Activated CD8-positive, alpha-beta memory T cell treated with anti-CD3 and anti-CD28 coated beads for 1 hour (primary cell): ENCODE measurements at places on chromosomes 4 and X.

DNA sequence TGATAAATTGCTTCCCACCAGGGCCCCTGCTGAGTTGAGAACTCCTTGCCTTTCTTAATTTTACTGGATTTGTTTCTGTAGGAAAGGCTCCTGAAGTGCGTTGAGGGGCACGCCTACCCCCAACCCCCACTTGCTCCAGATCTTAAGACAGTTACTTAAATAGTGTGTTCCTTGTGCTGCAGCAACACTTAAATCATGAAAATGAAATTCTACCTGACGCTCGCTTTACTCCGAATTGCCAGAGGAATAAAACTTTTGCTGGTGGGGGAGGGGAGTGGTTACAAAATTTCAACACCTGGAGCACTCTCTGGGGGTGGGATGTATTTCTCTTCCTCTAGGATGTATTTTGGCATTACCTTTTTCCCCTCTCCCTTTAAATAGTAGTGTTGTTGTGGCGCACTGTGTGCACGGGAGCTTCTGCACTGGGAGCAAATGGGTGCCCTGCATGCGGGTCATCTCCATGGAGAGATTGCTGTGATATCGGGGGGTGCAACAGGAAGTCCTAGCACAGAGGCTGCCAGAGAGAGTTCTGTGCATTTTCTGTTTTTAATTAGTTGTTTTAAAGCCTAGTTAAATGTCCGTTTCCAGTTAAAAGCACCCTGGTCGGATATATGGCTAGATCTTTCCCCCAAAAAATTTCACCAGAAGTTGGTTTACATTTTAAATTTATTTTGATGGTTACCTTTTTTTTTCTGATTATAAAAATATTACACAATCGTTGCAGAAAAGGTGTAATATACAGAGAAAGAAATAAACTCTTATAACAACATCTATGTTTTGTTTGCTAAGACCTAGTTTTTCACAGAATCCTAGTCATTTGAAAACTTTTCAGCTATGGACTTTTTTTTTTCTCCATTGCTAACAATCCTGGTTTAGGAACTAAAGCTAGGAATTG is 207.7 kb downstream of the SOWAHB start:
- DNase-seq: no peak

- no peak for DNase-seq
Observed at GRCh38 chr4:184450045-184450444, 24.3 kb downstream of the IRF2 start.

- DNase-seq: no peak
Observed at GRCh38 chr4:148926276-148927260, 484.4 kb upstream of the NR3C2 start.

DNA sequence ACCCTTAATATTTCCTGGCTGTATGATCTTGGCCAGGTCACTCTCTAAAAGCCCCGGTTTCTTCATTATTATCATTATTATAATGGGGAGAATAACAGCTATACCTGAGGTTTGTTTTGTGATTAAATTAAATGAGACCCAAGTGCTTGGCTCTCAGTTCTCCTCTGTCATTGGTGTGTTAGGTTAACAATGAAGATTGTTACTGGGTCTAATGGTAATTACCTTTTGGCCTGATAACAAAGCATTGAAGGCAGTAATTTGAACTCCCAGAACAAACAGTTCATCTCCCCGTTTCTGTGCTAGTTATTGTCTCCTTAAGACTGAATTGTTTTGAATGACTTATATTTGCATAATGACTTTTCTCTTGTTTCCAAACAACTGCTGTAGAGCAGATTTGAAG is 6.8 kb upstream of the ANAPC4 start:
- no peak for DNase-seq

DNA sequence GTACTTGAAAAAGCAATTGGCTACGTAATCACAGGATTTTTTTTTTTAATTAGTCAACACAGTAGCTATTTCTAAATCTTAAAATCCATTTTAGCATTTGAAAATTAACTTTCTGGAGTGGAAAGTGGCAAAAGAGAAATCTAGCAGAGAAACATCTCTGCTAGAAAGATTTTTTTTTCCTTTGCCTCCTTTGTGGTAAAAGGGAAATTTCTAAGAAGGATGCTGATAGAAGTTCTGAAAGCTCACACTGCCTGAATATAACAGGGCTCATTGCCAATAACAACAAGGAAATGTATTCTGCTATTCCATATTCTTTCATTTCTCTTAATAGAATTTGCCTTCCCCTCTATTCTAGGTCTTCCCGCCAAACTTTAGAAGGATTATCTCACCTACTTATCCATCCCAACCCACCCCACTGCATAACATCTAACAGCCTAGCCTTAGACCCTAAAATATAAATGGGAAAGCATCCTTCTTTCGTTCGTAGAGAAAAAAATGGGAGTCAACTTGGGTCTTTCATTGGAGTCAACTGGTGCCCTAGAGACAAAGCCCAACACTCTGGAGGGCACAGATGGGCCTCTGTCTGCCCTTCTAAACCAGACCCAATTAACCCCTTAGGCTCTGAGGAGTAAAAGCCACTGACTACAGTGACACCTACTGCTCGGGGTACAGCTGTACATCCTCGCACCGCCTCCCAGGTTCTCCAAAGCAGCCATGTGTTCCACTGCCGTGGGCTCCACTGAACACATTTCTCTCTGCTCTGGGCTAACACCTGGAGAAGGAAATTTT is 103.9 kb downstream of the MAML3 start:
- no peak for DNase-seq

- DNase-seq: no peak
Observed at GRCh38 chr4:130486841-130487240, 1390.9 kb downstream of the C4orf33 start.

- DNase-seq: no peak
Observed at GRCh38 chrX:65783746-65784145, 116.3 kb downstream of the MSN start.

- no peak for DNase-seq
Observed at GRCh38 chr4:3374011-3374645, 67.6 kb upstream of the HGFAC start.

- no peak for DNase-seq
Observed at GRCh38 chr4:119692001-119692400, 63.4 kb upstream of the PDE5A start.

GRCh38 chr4:47612116-47613023 is 127.3 kb downstream of the ATP10D start:
- DNase-seq: no peak

DNA sequence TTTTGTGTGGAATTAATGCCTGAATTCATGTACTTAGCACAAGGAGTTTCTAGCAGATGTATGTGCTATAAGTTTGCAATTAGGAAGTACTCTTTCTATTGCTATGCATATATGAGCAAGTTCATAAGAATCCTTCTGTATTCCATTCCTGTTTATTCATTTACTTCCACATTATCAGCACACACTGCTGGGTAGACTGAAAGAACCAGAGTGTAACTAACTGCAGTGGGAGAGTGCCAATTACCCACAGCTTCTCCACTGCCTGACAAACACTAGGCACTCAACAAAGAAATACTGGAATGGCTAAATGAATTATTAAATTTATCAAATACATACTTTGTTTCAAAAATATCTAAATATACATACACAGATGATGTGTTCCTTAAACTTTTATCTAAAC is 219.6 kb downstream of the CAMK2D start:
- DNase-seq: no peak

- DNase-seq: no peak
Observed at GRCh38 chr4:53307819-53308780, 57.8 kb downstream of the SCFD2 start.

DNA sequence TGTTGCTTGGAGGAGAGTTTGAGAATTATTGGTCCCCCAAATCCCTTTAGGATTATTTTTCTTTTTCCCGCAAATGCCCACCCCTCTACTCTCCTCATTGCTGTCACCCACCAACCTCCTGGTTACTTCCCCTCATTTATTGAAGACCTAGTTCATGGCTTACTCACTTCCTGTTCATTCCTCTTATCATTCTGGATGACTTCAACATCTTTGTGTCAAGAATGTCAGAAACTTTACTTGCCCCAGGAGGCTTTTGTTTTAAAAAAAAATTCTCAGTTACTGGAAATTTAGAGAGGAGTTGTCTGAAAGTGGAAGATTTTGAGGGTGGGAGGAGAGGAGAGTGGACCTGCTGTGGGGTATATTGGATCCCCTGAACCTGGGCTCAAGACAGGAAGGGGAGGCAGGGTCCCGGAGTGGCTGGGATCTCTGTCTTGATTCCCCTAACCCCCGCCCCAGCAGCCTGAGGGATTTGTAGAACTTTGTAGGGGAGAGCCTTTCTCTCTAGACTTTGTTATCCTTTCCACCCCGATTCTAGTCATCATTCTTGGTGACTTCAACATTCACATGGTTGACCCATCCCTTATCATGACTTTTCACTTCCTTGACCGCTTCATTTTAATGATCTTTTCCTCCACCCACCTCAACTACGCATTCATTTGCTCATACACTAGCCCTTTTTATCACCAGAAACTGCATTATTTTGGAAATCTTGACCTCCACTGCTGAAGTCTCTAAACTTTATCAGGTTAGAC is 69.9 kb upstream of the ESX1 start:
- DNase-seq: no peak

DNA sequence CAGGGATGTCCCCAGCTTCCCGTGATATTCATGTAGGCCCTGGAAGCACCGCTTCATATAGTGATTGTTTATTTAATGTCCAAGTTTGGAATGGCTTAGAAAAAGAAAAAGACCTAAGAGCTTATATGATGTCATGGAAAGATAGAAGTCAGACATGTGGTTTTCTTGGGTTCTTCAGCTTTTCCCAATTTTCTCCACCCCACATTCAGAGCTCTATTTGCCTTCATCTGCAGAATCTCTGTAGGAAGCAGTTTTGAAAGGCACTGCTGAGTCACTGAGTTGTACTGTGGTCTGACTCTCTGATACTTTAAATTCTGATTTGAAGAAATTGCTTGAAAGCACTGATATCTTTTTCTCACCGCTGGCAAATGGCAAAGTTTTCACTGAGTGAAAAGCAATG is 120.6 kb upstream of the EDNRA start:
- no peak for DNase-seq

GRCh38 chrX:95350774-95351488 is 1333.7 kb upstream of the DIAPH2 start:
- DNase-seq: no peak

- DNase-seq: no peak
Observed at GRCh38 chr4:153348006-153348405, 3.5 kb downstream of the MND1 start.

DNA sequence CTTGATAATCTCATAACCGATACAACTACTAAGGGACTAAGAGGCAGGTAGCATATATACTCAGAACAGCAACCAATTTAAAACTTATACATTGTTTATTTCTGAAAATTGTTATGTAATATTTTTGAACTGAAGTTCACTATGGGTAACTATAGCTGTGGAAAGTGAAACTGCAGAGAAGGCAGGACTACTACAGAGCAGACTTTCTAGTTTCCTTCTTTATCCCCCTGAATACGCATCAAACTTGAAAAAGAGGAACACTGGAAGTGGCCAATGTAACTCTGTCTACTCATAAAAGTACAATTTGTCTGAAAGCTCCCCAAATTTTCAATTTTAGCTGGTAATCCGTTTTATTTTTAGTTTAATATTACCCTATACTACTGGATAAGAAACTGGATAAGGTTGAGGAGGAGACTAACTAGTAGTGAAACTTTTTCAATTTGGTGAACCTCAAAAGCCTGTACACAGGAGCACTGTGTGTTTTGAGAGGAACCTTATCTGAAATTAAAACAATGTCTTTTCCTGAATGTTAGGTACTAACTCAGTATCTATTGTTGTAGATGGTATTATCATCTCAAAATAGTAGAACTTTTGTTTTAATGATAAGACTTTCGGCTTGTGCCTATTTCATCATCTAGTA is 225.8 kb downstream of the GABRG1 start:
- DNase-seq: no peak
